Stimulated activated CD8-positive, alpha-beta memory T cell treated with anti-CD3 and anti-CD28 coated beads, Interleukin-7, amount 100 ng/mL, for 4 hours (primary cell): ENCODE measurements at places on chromosomes 2 and 18.
A peak's percentile ranks its signal among the peaks of the same experiment; 100 is the strongest.

- DNase-seq, result no peak
Measured at GRCh38 chr2:206231669-206232286, 42.7 kb upstream of the ZDBF2 start.

DNA sequence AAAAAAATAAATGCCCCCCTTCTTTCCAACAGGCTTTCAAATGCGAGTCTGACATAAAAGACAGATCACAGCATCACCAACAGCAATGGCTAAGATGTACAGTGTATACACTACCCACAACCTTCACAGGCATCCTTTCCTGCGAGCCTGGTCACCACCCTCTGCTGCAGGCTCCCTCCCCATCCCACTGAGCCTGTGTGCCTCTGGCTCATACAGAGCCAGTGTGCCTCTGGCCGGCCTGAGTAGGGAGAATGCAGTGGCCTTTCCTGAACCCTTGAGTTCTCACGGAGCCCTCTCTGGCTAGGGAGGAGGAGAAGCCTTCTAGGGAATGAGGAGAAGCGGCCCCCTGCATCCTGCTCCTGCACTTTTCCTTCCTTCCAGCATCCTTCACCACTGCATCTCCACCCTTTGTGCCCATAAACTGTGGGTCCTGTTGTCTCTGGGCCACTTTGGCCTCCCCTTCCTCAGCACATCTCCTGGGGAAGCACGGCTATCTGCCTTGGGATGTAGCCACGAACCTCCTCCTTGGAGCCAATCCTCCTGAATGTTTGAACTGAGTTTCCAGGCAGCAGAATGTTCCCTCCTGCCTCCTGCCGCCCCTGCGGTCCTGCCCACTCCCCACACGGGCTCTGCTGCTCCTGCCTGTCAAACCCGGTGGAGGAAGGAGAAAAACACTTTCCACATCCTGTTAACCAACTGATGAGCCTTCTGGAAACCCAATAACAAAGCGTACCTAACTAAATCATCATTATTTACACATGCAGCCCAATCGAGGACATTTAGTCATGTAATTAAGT lies 22.5 kb downstream of the GYPC start:
- DNase-seq, result no peak

GRCh38 chr2:28716265-28716865 lies 35.3 kb upstream of the PPP1CB start:
- DNase-seq, result no peak

- no peak for DNase-seq
Measured at GRCh38 chr2:12787891-12788801, 71.4 kb downstream of the TRIB2 start.

- no peak for DNase-seq
Measured at GRCh38 chr18:5424903-5425664, 118.7 kb downstream of the EPB41L3 start.

DNA sequence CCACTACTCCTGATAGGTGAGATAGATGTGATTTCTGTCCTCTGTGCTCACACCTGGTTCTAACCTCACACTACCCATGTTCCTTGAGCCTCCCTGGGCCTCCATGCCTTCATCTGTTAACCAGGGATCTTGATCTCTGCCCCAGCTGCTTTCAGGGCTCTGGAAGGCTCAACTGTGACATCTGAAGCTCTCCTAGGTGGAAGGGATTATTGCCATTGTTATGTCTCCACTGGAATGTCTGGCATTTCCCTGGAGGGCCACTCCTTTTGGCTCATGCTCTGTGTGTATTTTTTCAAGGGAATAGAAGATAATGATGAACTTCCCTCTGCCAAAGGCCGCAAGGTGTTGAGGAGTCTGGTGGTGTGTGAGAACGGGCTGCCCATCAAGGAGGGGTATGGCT lies 41.2 kb downstream of the PCARE start:
- DNase-seq, result no peak

DNA sequence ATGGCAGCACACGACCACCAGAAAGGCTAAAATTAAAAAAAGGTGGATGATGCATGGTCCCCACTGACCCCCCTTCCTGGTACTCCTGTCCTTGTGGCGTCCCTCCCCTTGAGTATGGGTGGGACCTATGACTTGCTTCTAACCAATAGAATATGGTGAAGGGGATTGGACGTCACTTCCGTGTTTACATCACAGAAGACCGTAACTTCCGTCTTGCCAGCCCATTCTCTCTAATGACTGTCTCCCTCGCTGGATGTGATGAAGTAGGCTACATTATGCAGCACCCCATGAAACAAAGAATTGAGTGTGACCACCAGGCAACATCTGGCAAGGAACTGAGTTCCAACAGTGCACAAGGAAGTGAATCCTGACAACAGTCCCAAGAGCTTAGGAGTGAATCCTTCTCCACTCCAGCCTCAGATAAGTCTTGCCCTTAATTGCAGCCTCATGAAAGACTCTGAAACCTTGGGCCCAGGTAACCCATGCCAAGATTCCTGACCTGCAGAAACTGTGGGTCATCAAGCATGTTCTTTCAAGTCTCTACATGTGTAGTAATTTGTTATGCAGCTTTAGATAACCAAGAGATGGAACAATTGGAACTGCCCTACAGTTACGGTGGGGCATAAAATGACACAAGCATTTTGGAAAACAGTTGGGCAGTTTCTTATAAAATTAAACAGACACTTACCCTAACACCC lies 80.1 kb upstream of the NPAS2 start:
- DNase-seq, result no peak

- no peak for DNase-seq
Measured at GRCh38 chr2:225566798-225567197, 167.3 kb downstream of the NYAP2 start.

- DNase-seq, result no peak
Measured at GRCh38 chr18:48989304-48990303, 38.8 kb upstream of the SMAD7 start.

- no peak for DNase-seq
Measured at GRCh38 chr2:160063879-160064612, 1.6 kb upstream of the PLA2R1 start.

DNA sequence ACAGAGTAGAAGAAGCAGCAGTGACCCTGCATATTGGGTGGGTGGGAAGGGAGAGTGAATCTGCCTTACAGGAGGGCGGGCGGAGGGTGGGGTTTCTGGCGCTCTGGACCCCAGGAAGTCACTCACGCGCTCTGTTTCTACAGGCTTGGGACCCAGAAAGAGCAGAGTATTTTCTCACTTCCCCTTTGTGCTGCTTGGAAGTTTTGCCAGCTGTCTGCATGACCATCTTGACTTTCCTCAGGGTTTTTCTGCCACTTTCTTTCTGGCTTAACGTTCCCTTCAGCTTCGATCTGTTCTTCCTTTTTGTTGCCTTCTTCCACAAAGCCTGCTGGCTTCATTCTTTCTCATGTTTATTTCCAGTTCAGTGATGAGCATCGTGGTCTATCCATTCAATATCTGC lies 383.1 kb downstream of the GALR1 start:
- DNase-seq, result no peak

DNA sequence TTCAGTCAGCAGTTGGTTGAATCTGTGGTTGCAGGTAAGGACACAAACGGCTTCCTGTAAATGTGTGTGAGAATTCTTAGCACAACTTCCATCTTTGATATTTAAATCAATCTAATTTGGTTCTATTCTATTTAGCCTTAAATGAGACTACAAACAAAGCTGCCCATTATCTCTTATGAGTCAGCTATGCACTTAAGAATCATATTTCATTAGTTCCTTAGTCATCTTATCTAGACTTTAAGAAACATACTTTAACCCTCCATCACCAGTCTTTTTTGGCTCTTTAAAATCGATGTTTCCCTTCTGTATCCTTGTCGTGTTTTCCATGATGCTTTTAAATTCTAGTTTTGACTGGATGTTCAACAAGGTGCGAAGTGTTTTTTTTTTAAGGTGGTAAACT lies 114.4 kb upstream of the TMEM200C start:
- DNase-seq, result no peak

- no peak for DNase-seq
Measured at GRCh38 chr2:6109831-6110230, 417.6 kb downstream of the SOX11 start.

- DNase-seq, result no peak
Measured at GRCh38 chr18:58124475-58124874, 80.4 kb downstream of the NEDD4L start.

GRCh38 chr2:65652066-65652465 lies 219.7 kb upstream of the SPRED2 start:
- DNase-seq, result no peak

- no peak for DNase-seq
Measured at GRCh38 chr2:152126664-152127063, 27.8 kb upstream of the CACNB4 start.

DNA sequence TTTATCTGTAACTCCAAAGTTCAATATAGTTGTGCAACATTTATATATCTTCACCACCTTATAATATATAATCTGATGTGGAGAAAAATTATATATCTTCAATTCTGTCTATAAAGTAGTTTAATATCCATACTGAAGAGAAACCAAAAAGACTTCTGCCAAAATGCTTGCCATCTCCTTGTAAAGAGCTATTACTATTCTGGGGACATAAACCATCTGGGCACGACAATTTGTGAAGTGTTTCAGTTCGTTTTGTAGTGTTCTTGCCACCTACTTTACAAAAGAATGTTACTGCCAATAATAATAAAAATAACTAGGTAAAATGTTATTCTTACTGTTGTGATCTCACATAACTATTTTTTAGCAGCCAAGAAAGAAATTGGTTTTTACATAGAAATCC lies 45.1 kb downstream of the SCN1A start:
- DNase-seq, result no peak

GRCh38 chr2:26764906-26765305 lies 822 bp downstream of the SLC35F6 start:
- DNase-seq, result no peak

GRCh38 chr2:63888490-63889402 lies 47.0 kb downstream of the UGP2 start:
- peak; percentile 4 for DNase-seq

DNA sequence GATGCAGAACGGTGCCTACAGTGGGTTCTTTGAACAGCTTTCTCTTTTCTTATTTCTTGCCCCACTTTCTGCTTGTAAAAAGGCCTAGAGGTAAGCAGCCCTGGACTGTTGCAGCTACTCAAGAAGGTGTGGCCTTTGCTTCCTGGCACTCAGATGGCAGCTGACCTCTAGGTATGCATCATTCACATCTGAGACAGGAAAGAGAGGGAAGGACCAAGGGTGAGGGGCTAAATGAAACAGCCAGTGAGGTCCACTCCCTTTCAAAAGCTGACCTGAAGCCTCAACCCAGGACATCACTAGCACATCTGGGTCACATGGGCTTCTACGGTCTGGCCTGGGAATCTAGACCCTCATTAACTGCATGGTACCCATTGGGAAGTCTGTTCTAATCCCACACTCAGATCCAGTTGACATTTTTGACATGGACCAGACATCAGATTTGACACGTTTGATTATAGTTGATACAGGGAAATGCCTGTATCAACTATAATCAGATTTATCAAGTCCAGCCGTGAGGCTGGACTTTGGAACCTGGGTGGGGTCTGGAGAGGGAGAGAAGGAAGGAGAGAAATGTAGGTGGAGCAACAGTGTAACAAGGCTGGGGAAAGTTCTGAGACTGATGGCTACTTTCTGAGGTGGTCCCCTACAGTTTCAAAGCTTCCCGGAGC lies 60.2 kb downstream of the E2F6 start:
- no peak for DNase-seq

DNA sequence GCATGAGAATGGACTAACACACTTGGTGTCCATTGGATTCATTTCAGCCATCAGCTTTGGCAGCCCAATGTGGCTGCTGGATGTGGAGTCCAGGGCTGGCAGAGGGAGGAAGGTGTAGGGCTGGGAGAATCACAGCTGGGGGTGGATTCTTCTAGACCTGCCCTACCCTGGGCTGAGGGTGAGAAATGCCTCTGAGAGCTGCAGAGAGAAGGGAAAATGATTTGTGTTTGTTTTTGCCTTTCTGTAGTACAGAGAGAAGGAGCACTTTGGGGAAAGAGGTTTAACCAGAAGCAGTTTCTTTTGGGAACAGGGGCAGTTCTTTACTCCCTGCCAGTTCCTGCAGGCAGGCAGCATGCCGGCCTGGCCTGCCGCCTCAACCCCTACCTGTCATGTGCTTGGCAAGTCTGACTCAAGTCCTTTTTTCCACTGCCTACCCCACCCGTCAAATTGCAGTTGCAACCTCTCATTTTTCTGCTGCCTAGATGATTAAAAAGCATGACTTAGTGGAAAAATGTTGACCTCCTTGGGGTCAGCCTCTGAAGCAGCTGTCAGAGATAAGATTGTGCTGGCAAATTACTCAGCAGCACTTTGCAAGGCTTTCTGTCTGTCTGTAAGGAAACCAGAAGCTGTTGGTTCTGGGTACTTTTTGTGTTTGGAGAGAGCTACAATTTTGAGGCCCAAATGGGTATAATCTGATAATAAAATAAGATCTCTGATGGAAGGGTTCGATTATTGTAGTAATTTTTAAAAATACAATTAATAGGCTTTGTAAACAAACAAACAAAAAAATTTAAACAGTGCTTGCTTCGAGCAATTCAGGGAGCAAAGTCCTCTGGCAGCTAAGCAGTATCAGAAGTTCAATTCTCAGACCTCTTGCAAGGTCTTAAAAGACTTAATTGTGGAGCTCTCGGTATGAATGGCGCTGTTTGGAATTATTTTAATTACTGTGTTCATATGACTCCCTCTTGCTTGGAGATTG lies 21.7 kb downstream of the LBH start:
- peak; percentile 69 for DNase-seq

DNA sequence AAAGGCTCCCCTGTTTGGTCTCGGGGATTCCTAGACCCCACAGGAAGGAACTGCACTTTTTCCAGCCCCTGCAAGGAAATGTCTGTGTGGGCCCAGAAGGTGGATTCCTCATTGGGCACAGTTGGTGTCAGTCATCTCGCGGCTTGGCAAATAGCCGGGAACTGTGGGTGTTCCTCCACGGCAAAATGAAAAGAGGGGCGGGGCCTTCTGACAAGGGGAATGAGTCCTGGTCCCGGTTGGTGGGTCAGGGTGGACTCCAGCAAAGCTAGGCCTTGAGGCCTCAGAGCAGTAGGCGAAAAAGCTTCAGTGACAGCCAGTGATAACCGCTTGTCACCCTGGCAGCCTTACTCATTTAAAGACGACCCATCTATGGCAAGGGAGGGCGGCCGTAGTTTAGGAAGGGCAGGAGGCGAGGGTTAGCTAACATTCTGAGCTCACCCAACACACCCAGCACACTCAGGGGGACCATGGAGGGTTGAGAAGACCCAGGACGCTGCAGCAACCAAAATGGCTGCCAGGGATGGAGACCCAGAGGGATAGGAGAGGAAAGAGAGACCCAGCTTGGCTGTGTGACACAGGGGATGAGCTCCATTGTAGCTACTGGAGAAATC lies 16.5 kb downstream of the SLC4A3 start:
- no peak for DNase-seq

DNA sequence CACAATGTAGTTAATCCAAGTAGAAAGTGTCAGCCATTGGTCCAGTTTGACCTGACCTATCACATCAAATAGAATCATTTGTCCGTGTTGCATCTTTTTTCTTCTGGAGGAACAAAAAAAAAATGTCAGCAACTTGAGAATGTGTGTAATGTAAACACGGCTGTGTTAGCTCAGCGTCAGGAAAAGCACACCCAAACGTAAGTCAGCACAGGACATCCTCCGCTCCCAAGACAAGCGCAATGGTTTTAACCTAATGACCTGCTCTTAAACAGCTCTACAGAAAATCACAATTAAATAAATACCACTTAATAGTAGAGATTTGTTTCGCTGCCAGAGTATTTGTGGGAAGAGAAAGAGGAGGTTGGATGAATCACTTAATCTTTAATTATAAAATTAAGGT lies 59.4 kb downstream of the OSR1 start:
- no peak for DNase-seq

GRCh38 chr18:43800584-43800983 lies 523.3 kb upstream of the SYT4 start:
- no peak for DNase-seq
